HFF-Myc (cell line): ENCODE measurements at places on chromosomes 4 and X.

DNA sequence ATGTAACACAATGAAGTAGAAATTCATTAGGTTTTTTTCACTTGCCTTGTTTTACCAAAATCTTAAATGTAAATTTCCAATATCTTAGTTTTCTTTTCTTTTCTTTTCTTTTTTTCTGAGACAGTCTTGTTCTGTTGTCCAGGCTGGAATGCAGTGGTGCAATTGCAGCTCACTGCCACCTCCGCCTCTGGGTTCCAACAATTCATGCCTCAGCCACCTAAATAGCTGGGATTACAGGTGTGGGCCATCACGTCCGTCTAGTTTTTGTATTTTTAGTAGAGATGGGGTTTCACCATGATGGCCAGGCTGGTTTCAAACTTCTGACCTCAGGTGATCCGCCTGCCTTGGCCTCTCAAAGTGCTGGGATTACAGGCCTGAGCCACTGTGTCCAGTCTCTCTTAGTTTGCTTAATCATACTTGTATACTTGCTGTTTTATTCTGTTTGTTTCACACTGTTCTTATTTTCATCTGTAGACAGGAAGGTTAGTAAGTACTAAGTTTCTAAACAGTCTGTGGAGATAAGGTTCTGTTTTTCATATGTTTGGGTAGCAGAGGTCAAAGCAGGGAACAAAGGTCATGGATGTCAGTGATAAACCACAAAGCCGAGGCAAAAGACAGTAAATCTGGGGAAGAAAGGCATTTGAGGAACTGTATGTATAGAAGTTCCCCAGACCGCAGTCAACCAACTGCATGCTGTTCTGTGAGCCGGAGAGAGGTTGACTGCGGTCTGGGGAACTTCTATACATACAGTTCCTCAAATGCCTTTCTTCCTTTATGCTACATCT, 129.1 kb downstream of the CBR4 start:
- no peak for DNase-seq

DNA sequence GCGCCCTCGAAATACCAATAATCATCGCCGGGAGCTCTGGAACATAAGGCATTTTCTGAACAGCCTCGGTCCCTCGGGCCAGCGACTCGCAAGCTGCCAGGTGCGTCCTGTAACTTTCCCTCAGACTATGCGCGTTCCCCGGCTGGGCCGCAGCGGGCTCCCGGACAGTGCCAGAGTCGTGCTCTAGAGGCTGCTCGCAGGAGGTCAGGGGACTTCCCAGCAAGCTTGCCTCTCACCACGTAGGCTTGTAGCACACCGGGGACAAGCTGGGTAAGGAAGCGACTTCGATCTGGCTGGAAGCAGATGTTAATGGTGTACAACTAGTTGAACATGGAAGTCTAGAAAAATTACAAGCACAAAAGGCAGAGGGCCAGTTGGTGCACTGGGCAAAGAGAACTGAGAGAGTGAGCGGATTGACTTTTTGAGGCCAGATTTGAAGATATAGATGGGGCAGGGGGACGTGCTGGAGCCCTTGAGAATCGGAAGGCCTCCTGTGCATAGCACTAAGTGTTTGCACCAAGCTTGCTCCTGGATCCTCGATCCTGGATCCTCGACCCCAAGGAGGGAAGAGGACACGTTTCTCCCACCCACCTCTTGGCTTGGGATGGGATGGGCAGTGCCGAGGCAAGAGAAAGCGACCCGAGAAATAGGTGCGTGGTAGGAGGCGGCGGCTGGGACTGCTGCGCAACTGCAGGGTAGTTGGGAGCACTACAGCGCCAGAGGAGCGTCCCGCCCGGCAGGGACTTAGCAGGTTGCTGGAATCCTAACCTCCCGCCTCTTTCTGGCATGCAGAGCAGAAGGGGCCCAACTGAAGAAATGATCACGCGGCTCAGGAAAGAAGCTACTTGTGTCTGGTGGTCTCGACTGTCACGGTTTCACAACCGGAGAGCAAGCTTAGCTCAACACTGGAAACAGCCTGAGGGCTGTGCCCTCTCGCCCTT, 19.9 kb upstream of the ZIC3 start:
- DNase-seq = no peak

DNA sequence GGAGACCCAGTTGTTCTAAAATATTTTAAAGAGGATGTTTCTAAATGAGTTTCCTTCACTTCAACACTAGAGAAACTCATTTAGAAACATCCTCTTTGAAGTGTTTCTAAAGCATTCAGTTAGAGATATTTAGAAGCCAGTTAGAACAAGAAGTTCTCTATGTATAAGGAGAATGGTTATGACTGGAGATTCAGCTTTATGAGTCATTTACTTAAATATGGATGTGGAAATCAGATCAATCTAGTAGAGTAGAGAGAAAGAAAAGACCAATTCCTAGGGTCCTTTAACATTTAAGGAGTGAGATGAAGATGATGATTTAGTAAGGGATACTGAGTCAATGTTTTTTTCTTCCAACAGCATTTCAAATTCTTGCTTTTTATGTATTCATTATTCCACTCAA, 234.1 kb downstream of the GRXCR1 start:
- DNase-seq = no peak

DNA sequence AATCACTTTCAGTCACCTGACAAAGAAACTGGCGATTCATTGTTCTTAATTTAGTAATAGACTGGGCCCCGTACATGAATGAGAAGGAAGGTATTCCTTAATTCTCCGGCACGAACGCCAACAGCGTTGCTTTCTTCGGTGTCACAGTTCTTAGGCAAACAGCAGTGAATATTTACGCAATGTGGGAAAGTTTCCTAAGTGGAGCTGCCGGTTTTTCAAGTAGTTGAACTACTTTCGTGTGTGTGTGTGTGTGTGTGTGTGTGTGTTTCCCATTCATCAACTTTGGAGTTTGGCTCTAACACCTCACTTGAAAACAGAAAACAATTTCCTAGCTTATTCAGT, 651 bp downstream of the NXT2 start:
- DNase-seq = peak; percentile 5

GRCh38 chr4:127558088-127558487, 74.7 kb upstream of the INTU start:
- DNase-seq = no peak

- DNase-seq = no peak
Measured at GRCh38 chr4:172514011-172514410, 654.6 kb upstream of the GALNT7 start.

- DNase-seq = no peak
Measured at GRCh38 chrX:80799584-80799983, 10.1 kb downstream of the BRWD3 start.

DNA sequence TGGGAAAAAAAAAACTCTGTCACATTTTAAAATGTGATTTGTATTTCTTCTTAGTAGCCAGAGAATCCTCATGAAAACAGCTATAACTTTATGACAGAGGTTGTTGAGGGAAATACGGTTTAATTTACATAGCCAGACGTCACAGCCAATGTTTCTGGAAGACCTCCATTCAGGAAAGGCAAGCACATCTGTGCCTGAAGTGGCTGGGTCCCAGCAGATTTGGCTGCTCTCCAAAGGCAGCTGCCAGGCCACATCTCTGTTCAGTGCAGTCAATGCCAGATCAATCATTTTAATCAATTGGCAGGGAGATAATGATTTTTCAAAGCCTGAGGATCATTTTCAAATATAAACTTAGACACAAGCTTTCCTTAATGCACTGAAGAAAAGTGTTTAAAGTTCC, 86.5 kb upstream of the ZIC3 start:
- no peak for DNase-seq

- DNase-seq = no peak
Measured at GRCh38 chrX:1518512-1518911, 18.5 kb downstream of the P2RY8 start.

DNA sequence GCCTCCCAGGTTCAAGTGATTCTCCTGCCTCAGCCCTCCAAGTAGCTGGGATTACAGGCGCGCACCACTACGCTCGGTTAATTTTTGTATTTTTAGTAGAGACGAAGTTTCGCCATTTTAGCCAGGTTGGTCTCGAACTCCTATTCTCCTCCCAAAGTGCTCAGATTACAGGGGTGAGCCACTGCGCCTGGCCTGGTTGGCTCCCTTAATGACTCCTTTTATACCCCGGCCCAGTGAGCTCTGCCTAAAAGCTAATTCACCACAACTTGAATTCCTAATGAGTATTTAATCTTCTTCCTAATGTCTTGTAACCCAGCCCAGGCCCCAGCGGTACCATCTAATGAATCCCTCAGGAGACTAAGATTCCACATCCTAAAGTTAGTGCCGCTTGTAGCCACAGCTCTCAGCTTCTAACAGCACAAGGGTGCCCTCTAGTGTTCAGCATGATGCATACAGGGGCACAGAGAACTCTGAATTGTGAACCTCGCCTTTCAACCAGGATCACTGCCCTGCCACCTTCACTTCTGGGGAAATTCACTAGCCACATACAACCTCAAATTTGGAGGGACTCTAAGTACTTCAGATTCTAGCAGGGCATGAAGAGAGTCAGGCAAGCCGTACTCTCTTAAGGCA, 89.5 kb downstream of the OR13H1 start:
- DNase-seq = peak; percentile 12

- no peak for DNase-seq
Measured at GRCh38 chrX:15820106-15821073, 30.1 kb downstream of the ZRSR2 start.

DNA sequence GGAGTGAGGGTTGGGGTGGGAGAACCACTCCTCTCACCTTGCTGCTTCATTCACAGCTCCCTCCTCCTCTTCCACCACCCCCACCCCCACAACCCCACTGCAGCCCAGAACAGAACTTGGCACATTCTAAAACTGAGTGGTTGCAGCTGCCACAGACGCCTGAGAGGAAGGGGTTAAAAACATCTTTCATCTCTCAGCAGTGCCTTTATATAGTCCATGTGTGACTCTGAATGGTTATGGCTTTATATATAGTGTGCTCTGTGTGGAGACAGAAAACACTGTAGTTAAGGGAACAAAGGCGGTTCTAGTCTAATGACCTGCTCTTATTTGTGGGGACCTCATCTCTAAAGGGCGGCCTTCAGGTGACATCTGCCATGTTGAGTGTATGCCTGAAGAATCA, 144.8 kb downstream of the BCOR start:
- DNase-seq = no peak

GRCh38 chrX:28542791-28543190, 44.5 kb upstream of the IL1RAPL1 start:
- no peak for DNase-seq

- no peak for DNase-seq
Measured at GRCh38 chr4:2432991-2433530, 14.3 kb downstream of the CFAP99 start.

- DNase-seq = no peak
Measured at GRCh38 chr4:52266537-52267137, 215.5 kb downstream of the SPATA18 start.

DNA sequence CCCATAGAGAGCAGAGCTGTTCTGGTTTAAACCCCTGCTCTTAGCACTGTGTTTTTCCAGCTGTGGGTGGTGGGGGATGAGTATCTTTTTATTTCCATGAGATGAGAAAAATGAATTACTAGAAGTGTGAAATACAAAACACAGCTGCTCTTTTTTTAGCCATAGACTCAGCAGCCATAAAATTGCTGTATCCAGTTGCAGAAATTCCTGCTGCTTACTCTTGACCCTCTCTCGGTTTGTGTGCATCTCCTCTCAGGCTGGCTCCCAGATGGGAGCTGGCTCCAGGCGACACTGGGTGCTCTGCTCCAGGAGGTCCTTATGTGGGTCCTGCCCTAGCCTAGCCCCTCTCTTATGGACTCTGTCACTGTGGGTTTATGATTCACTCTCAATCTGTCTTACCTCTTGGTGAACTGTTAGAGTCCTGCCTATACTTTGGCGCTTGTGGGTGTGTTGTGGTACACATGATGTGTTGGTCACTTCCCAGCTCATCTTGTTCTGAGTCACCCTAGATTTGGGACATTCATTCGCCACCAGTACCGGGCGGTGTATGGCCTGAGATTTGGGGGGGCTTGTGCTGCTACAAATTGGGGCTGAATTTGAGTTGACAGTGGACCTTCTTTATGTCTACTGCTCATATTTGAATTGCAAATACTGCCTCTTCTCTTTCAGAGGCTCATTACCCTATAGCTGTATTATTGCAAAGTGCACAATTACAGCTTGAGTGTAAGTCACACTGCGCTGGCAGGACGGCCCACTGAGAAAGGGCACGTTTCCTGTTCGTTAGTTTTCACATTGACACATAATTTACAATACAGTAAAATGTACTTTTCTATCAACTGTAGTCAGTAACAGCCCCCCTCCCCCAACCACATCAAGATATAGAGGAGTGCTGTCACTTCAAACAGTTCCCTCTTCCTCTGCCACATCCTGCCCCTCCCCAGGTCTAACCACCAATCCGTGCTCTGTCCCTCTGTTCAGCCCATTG, 46.9 kb upstream of the MSANTD1 start:
- DNase-seq = no peak

GRCh38 chr4:186719925-186720694, 3.5 kb downstream of the FAT1 start:
- no peak for DNase-seq

GRCh38 chr4:97558204-97558778, 585.0 kb downstream of the STPG2 start:
- DNase-seq = no peak

DNA sequence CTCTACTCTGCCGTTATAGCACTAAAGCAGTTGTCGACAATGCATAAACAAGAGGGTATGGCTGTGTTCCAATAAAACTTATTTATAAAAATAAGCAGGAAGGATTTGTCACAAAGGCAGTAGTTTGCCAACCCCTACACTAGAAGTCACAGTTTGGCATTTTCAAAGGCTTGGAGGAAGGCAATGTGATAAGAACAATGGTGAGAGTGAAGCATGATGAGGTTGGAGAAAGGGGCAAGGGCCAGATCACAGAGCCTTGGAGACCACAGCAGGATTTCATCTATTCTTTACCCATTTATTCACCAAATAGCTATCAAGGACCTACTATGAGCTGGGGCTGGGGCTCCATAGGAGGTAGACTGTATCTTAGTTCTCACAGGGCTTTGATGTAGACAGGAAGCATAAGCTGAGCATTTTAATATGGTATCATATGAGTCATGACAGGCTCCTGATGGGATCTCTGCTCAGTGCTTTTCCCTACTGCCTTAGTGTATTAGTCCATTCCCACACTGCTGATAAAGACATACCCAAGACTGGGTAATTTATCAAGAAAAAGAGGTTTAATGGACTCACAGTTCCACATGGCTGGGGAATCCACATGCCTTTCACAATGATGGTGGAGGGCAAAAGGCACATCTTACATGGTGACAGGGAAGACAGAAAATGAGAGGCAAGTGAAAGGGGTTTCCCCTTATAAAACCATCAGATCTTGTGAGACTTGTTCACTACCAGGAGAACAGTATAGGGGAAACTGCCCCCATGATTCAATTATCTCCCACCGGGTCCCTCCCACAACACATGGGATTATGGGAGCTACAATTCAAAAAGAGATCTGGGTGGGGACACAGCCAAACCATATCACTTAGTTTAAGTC, 58.9 kb downstream of the PPM1K start:
- DNase-seq = no peak

- DNase-seq = peak; percentile 31
Measured at GRCh38 chrX:54640736-54641135, 110.7 kb downstream of the GNL3L start.

- no peak for DNase-seq
Measured at GRCh38 chr4:119032921-119033685, 102.5 kb upstream of the MYOZ2 start.
